ENCODE measurements at places on chromosomes 2 and 18.

- no peak for DNase-seq
Observed at GRCh38 chr18:23540867-23541266, 37.6 kb downstream of the RMC1 start.

- no peak for DNase-seq
Observed at GRCh38 chr2:222309361-222309760, 10.6 kb upstream of the PAX3 start.

DNA sequence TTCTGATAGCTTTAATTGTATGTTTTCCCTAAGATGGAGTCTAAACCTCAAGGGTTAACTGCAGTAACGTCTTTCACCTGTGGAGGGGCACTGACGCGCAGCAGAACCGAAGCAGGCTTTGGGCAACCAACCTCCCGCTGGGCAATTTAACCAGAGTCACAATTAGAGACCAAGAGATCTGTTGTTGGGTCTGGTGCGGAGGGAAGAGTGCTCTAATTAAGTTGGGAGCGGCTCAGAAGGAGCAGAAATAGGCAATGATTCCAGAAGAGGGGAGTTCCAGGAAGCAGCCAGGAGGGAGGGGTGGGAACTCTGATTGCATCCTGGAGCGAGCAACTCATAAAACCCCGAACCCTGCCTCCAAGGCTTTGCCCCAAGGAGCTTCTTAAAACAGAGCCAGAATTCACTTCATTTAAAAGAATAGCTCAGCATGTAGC, 245.8 kb downstream of the PAX3 start:
- DNase-seq: no peak

DNA sequence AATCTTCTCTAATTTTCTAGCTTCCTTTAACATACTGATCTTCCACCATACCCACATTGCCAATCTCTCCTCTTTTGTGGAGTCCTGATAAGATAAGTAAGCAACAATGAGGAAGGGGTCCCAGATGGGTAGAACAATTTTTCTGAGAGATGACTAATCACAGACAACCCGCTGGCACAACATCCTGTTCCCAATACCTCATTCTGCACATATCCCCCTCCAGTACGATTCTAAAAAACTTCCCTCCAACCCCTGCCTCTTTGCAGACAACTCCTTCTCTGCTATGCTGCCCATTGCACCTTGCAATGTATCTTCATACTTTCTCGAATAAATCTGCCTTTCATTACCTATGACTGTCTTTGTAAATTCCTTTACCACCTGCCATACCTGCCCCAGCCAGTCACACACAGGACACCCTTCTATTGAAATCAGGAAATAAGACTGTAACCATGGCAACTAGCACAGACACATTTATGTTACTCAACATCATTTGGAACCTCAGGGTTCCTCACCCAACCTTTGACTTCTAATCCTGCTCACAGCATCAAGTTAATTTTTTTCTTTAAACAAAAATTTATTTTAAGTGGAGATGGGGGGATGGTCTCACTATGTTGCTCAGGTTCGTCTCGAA, 7.4 kb upstream of the EXOC6B start:
- no peak for DNase-seq

DNA sequence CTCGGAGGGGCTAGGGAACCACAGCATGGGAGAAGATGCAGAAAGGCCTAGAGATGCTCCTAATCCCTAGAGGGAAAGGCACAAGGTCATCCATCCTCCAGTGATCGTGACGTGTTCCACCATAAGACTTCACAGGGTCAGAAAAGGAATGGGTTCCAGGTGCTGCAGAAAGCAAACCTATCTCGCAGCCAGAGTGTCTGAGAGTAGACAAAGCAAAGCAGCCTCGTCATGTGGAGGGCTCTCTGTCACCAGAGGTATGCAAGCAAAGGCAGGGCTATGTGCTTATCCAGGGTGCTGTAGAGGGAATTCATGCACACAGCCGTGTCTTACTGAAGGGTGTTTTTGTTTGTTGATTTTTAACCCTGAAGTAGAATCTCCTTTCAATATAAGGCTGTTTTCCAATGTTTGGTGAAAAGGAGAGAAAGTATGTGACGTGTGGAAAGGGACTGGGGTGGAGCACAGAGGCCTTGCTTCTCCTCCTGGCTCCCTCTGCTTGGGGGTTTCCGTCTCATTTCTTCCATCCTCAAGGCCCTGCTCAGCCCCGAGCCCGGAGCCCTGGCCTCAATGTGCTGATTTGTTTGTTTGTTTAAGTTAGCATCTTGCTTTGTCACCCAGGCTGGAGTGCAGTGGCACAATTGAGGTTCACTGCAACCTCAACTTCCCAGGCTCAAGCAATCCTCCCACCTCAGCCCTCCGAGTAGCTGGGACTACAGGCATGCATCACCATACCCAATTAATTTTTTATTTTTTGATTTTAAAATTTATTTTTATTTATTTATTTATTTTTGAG, 3.0 kb downstream of the GPR55 start:
- no peak for DNase-seq

DNA sequence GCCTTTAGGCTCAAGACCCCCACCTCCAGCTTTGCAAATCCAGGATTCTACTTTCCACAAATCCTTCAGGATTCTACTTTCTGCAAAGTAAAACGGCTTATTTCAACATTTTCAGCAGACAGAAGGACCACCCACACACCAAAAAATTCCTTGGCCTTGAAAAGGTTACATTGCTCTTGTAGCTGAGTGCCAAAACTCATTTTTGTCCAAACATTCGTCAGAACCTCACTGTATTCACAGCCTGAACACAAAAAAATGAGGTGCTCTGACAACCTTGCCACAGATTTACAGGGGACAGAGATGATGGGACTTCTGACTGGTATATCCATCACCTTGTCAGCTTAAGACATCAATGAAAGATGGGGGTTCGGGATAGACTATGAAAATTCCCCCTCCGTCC, 63.0 kb upstream of the COX7A2L start:
- DNase-seq: no peak

GRCh38 chr2:2324565-2325101, 6.4 kb downstream of the MYT1L start:
- DNase-seq: peak; percentile 84

- no peak for DNase-seq
Observed at GRCh38 chr2:3580449-3580848, 5.4 kb downstream of the RPS7 start.
